ENCODE measurements at places on chromosomes 3 and 15. TPM values are rescaled to one million over a fixed set of nuclear protein-coding genes. Genes with fewer than 3 reads are reported as not detected.

Gene DPPA2
- polyA plus RNA-seq, result not detected

Gene PAK6
- 4.9 TPM for polyA plus RNA-seq

Gene MAP6D1
- polyA plus RNA-seq, result not detected

Gene CFAP92
- polyA plus RNA-seq, result 0.48 TPM

Gene NPHP3
- polyA plus RNA-seq, result 42.2 TPM

Gene SLC22A14
- polyA plus RNA-seq, result 0.32 TPM

Gene ZNF501
- polyA plus RNA-seq, result 0.74 TPM

Gene ACAN
- 2.3 TPM for polyA plus RNA-seq

Gene FAM162A
- polyA plus RNA-seq, result 287 TPM

Gene SLC2A2
- not detected for polyA plus RNA-seq

Gene DNASE1L3
- 29.2 TPM for polyA plus RNA-seq

Gene LYZL4
- polyA plus RNA-seq, result not detected

Gene HGD
- polyA plus RNA-seq, result 0.71 TPM

Gene TRANK1
- polyA plus RNA-seq, result 5.3 TPM

Gene BCHE
- polyA plus RNA-seq, result 5.9 TPM

Gene CXCR6
- 0.57 TPM for polyA plus RNA-seq
